Muscle of leg (tissue), 16 donors: ENCODE measurements at places on chromosomes 1 and 21. TPM values are rescaled to one million over a fixed set of nuclear protein-coding genes. Genes with fewer than 3 reads are reported as not detected.

DNA sequence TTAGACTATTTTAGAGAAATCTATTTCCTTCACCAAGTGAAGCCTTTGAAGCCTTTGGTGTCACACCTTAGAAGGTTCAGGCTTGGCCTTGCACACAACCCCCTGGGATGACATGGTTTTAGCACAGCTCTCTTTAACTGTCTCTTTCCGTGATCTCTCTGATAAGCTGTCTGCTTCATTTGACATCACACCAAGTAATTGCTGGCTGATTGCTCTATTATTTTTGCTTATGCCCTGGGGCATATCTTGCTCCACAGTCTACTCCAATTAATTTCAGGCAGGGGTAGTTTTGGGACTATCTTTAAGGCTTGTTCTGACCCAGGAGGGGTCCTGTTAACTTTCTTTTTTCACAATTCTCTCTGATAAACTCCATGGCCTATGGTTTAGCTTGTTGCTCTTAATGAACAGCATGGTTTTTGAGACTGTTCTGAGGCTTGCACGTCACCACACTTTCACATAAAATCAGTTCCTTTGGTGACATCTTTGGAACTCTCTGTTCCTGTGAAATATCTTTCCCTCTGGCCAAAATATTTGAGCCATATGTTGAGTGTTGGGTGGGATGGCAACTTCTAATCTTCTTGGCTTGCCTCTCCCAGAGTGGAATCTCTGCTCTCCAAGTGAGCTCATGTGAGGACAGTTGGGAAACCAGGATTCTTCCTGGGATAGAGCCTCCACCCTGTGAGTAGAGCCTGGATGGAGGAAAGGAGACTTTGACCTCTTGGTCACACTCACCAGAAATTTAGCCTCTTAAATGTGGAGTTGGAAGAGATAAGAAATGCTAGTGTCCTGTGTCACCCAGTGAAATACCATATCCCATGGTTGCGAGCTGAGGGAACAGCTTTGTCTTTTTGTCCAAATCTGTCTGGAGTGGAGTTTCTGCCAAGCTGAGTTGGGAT, 63.6 kb downstream of the MAP3K21 start:
- DNase-seq, result no peak

DNA sequence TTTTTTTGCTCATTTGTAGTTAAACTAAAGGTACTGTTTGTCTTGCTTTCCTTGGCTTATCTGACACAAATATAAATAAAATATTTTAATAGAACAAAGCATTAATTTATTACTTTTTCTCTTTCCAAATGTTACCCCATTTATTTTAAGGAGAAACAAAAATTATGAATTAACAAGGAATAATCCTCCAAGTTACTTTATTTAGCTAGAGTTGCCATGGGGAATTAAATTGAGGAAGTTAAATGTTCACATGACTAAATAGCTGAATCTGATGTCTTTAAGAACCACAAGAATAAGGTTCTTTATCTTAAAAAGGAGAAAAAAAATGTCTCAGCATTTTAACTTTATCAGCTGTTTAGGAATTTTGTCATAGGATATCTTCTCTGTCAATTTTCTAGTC, 12.3 kb downstream of the ATG4C start:
- DNase-seq, result peak; percentile 51

GRCh38 chr1:177770096-177770495, 199.8 kb downstream of the SEC16B start:
- no peak for DNase-seq

FAAH gene
- total RNA-seq, result 12.6 TPM

DNA sequence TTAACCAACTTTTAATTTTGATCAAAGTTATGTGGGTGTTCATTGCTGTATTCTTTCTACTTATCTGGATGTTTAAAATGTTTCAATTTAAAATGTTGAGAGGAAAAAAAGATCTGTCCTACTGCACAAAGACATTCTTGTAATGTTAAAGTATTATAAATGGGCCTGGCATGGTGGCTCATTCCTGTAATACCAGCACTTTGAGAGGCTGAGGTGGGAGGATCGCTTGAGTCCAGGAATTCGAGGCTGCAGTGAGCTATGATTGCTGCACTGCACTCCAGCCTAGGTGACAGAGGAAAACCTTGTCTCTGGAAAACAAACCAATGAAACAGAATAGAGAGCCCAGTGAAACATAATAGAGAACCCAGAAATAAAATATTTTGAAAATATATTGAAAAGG, 65.5 kb upstream of the LRRC8B start:
- DNase-seq, result no peak

FAM167B gene
- 2.5 TPM for total RNA-seq

GRCh38 chr1:236526079-236526478, 2.3 kb downstream of the LGALS8 start:
- no peak for DNase-seq

GRCh38 chr1:214850432-214851050, 232.0 kb upstream of the KCNK2 start:
- DNase-seq, result no peak

PAQR6 gene
- 1.2 TPM for total RNA-seq

DNA sequence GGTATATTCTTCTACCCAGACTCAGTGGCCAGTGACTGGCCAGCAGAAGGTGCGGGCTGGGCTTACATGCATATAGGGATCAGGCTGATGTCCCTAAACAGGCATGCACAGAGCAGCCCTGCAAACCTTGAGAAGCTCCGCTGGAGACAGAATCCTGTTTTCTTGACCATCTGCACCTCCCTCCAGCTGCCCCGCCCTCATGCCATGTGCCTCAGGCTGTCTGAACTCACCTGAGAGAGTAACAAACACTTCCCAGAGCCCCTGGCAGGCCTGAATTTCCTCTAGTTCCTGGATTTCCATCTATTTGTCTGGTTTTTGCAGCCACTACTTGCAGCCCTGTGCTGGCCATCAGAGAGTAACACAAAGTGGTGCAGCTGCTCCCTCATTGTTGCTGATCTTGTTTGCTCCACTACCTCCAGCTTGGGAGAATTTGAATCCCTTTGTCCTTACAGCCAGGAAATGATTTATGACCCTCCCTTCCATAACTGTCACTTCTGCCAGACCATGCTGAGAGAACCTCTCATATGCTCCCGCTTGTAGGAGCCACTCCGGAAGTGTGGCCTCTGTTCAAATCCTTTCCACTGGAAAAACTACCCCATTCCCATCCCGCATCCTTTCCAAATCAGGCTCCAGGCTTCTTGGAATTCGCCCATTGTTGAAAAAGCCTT, 113.6 kb downstream of the NMNAT2 start:
- peak; percentile 79 for DNase-seq

ACOT11 gene
- total RNA-seq, result 8.2 TPM

TNFAIP8L2 gene
- 3.0 TPM for total RNA-seq

- no peak for DNase-seq
Measured at GRCh38 chr21:27764056-27764455, 797.2 kb upstream of the ADAMTS5 start.

DNA sequence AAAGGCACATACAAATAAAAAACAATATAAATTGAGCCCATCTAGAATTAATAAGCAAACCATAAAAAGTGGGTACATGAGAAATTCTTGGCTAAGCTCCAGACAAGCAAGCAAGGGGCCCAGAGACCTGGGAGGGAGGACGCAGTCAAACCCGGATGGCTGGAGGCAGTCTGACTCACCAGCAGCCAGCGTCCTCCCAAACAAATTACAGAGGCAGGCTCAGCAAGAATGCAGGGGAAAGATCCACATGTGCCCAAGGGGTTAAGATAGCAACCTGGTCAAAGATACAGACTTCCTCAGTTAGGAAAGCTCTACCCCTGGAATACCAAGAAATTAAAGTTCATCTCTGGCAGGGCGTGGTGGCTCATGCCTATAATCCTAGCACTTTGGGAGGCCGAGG, 7.4 kb upstream of the TIAM1 start:
- DNase-seq, result no peak

NBPF1 gene
- 104 TPM for total RNA-seq

- DNase-seq, result peak; percentile 79
Measured at GRCh38 chr1:59243550-59243949, 53.3 kb upstream of the FGGY start.

- no peak for DNase-seq
Measured at GRCh38 chr1:172909606-172910326, 141.0 kb downstream of the TNFSF18 start.

SEMA4A gene
- 2.5 TPM for total RNA-seq

DNA sequence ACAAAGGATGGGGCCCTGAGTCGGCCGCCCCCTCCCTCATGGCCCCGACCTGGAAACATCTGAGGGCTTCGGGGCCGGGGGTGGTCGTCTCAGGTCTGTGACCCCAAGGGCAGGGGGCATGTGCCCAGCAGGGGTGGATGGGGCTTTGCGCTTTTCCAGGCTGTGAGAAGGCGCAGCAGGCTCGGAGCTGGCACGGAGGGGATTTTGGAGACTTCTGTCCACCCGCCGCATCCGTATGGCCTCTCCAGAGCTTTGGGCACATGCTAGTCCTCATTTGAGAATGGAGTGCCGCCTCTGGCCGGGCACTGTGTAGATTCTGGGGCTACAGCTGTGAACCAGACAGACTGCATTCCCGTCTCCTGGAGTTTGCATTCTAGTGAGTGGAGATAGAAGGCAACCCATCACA, 66.1 kb upstream of the WNT4 start:
- no peak for DNase-seq

ZNF648 gene
- 0.04 TPM for total RNA-seq

DNA sequence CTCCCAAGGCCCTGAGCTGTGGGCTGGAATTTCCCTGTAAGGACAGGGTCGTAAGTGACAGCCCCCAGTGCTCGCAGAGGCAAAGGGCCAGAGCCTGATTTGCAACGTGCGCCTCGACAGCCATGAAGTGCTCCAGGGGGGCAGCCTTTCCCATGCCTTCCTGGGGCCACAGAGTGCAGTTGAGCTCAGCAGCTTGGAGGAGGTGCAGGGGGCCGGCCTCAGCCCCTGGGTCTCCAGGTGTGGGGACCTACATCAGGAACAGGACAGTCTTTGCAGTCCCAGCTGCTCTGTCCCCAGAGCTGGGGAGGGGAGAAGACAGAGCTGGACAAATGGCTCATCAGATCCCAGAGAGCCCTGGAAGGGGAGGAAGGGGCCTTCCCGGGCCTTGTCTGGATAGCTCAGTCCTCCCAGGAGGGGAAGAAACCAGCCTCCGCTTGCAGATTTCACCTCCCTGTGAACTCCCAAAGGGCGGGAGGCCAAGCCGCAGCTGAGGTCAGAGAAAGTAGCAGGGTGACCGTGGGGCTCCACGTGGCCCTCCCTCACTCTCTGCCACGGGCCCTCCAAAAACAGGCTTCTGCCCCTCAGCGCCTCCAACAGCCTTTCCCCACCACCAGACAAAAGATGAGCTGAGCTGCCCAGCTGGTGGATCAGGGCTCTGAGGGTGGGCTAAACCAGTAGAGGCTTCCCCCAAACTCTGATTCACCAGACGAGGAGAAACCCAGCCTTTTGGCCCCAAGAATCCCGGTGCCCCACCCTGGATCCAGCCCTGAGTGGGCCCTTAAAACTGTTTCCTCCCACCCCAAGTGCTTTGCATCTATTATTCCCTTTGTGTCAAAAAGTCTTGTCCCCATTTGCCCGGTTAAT, 76.5 kb downstream of the DHRS3 start:
- peak; percentile 63 for DNase-seq

ODR4 gene
- total RNA-seq, result 21.2 TPM

LCE3D gene
- not detected for total RNA-seq

CACNA1E gene
- total RNA-seq, result 0.22 TPM

DNA sequence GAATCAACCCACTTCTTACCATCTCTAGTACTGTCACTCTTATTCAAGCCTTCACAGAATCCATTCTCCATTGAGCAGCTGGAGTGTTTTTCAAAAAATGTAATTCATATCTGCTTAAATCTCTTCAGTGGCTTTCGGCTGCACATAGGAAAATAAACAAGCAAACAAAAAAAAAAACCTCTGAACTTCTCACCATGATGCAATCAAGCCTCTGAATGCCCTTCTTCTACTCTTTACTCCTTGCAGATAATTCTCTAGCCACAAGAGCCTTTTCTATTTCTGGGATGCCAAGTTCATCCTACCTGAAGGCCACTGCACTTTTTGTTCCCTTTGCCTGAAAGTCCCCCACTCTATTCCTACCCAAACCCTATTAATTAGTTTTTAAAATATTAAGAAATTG, 14.2 kb downstream of the PIGM start:
- no peak for DNase-seq

MSH4 gene
- 0.44 TPM for total RNA-seq

GRCh38 chr1:205438213-205439158, 16.6 kb upstream of the LEMD1 start:
- DNase-seq, result peak; percentile 75

DNA sequence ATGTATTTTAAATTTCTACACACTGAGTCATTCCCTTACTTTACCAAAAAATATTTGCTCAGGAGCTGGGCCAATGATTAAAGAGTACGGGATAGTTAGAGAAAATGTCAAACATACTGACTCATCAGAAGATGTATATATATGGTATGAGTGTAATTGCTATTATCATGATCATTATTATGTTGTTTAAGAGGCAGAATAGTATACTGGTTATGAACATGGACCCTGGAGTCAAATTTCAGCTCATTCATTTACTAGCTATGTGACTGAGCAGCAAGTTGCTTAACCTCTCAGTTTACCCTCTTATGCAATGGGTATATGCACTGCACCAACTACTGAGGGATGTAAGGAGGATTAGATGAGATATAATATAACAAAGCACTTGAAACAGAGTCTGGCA, 41.2 kb upstream of the USH2A start:
- no peak for DNase-seq

DNA sequence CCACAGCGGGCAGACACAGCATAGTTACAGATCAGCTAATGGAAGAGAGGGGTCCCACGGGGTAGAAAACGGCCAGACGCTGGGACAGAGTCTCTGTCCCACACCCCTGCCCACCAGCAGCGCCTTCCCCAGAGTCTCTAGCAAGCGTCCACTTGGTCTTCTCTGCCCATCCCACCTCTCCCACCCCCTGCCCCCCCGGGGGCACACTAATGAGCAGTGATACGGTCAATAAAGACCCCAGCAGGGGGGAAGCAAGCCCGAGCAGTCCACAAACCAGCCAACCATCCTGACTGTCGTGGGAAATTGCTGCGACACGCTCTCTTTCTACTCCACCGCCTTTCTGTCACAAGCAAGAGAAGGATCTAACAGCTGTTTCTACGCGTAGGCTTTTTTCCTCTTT, 374.7 kb downstream of the NPHP4 start:
- DNase-seq, result no peak

LRRIQ3 gene
- total RNA-seq, result 0.35 TPM

DNA sequence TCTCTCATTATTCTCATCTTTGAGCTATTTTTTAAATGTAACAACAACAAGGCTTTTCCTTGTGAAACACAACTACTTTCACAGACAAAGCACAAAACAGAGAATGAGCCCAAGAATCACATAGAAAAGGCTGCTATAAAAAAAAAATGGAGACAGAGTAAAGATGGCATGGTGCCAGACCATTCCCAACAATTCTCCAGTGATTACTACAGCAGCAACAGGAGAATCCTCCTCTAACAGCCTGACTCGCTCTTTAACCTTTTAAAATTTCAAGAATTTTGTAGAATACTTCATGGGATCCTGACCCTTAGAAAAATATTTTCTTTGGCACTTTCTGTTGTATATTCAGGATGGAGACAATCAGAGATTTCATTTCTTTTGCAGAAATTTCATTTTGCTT, 3.8 kb upstream of the BCAS2 start:
- peak; percentile 11 for DNase-seq

DNA sequence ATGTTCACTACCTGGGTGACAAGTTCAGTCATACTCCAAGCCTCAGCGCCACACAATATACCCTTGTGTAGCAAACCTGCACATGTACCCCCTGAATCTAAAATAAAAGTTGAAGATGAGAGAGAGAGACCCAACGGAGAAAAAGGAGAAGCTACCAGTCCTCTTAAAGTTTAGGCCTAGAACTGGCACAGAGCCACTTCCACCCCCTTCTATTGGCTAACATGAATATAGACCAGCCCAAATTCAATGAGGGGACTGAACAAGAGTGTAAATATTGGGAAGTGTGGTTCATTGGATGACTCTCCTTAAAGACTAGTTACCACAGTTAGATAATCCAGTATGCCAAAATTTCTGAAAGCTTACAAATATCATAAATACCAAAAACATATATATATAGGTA, 139.9 kb upstream of the ATP1B1 start:
- DNase-seq, result no peak

TP73 gene
- 0.71 TPM for total RNA-seq
